Suprapubic skin (tissue), 4 donors: ENCODE measurements at places on chromosomes 2 and 18.

- no peaks in the 10 kb centered on the region for H3K27me3 ChIP-seq
- H3K4me1 ChIP-seq: peaks cover 4% of the 10 kb centered on the region
- no peaks in the 10 kb centered on the region for H3K36me3 ChIP-seq
- no peak overlapping the region for H3K4me3 ChIP-seq
- DNase-seq: no peak
- no peak overlapping the region for H3K27ac ChIP-seq
Observed at GRCh38 chr2:144707736-144708326, 187.9 kb upstream of the ZEB2 start.

DNA sequence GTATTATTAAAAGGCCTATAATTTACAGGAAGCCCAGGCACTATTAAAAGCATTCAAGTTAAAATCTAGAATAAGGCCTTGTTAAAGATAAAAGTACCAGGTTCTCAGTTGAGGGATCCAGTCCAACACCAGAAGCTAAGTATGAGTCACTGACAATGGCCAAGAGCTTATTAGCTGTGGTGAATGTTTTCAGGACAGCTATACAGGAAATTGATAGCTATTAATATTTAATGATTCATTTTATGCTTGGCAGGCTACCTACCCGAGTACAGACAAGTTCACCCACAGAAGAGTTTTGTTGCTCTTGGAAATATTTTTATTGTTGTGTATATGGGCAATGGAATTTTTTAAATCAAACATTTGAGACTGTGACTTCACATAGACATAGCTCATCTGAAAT, 729.6 kb upstream of the ZNF804A start:
- H3K27me3 ChIP-seq: no peaks in the 10 kb centered on the region
- no peak for DNase-seq
- H3K36me3 ChIP-seq: no peaks in the 10 kb centered on the region
- no peak overlapping the region for H3K27ac ChIP-seq
- H3K4me3 ChIP-seq: no peak overlapping the region
- H3K4me1 ChIP-seq: no peaks in the 10 kb centered on the region

GRCh38 chr18:59150236-59150635, 10.6 kb downstream of the SEC11C start:
- H3K4me1 ChIP-seq: no peaks in the 10 kb centered on the region
- H3K36me3 ChIP-seq: peaks cover 28% of the 10 kb centered on the region
- no peak for DNase-seq
- no peak overlapping the region for H3K27ac ChIP-seq
- no peaks in the 10 kb centered on the region for H3K27me3 ChIP-seq

DNA sequence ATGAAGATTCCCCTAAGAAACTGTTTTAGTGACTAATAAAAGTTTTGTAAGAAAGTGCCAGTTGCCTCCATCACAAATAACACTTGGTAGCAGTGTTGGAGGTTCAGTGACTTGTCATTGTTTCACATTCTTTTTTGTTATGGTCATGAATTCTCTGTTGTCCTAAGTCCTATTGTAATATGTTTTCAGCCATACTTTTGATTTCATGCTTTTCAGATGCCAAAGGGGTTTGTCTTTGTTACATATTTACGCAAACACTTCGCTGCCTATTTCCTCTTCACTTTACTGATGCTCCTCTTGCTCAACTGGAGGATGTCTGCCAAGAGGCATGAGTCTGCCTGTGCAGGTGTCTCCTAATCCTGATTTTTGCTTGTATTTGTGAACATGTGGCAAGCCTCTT, 66.6 kb downstream of the PHLPP1 start:
- no peaks in the 10 kb centered on the region for H3K36me3 ChIP-seq
- no peak overlapping the region for H3K4me3 ChIP-seq
- H3K4me1 ChIP-seq: peaks cover 39% of the 10 kb centered on the region
- H3K27ac ChIP-seq: peak overlapping the region; percentile 32
- peak; percentile 80 for DNase-seq
- H3K27me3 ChIP-seq: no peaks in the 10 kb centered on the region

DNA sequence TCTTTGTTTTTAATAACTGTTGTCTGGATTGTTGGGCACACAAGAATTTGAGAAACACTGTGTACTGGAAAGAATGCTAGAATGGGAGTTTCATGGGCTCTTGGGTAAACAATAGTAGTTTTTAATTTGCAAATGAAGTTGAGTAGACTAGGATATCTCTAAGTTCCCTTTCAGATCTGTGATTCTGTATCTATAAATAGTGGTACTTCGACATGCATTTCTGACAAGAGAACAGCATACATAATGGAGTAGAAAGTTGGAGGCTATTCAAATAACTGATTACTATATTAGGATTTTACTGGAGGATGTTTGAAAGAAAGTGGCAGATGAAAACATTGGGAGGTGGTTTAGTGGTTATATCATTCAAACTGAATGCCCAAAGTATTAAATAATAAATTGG, 29.5 kb downstream of the EPB41L5 start:
- no peaks in the 10 kb centered on the region for H3K27me3 ChIP-seq
- no peak for DNase-seq
- H3K4me1 ChIP-seq: no peaks in the 10 kb centered on the region
- H3K4me3 ChIP-seq: no peak overlapping the region
- peaks cover 9% of the 10 kb centered on the region for H3K36me3 ChIP-seq
- no peak overlapping the region for H3K27ac ChIP-seq

DNA sequence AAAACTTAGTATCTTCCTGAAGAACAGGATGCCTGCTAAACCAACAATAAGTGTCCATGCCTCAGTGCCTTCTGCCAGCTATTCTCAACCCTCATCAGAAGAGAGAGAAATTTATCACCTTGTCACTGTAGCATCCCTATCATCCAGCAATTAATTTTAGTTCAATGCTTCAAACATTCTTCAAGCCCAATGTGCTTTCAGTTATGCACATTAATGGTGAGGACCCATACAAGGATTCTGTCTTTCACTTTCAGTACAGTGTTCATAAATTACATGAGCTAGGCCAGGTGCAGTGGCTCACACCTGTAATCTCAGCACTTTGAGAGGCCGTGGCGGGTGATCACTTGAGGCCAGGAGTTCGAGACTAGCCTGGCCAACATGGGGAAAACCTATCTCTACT, 47.0 kb upstream of the MSH6 start:
- DNase-seq: no peak
- no peak overlapping the region for H3K27ac ChIP-seq
- no peaks in the 10 kb centered on the region for H3K4me1 ChIP-seq

GRCh38 chr2:99607861-99608491, 118.2 kb upstream of the REV1 start:
- no peak for DNase-seq
- no peaks in the 10 kb centered on the region for H3K36me3 ChIP-seq
- peaks cover 6% of the 10 kb centered on the region for H3K4me1 ChIP-seq
- H3K27me3 ChIP-seq: no peaks in the 10 kb centered on the region

DNA sequence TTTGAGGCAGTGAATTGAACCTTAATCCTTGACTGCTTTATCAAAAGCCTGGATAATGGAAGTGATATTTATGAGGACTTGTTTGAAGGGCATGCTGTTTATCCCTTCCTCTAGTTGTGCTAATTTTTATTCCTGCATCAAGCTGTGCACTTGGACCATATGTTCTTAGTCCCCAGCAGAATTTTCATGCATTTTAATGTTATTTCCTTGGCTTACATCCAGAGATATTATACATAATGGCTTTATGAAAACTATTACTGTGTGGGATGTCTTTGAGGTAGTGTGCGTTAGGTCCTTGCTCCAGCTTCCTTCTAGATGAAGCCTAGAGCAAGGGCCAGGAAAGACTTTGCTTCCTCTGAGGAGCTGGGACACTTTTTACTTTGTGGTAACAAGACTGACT, 378.4 kb downstream of the LPIN1 start:
- H3K4me1 ChIP-seq: no peaks in the 10 kb centered on the region
- no peak for DNase-seq
- no peak overlapping the region for H3K4me3 ChIP-seq
- no peaks in the 10 kb centered on the region for H3K36me3 ChIP-seq
- H3K27ac ChIP-seq: no peak overlapping the region

DNA sequence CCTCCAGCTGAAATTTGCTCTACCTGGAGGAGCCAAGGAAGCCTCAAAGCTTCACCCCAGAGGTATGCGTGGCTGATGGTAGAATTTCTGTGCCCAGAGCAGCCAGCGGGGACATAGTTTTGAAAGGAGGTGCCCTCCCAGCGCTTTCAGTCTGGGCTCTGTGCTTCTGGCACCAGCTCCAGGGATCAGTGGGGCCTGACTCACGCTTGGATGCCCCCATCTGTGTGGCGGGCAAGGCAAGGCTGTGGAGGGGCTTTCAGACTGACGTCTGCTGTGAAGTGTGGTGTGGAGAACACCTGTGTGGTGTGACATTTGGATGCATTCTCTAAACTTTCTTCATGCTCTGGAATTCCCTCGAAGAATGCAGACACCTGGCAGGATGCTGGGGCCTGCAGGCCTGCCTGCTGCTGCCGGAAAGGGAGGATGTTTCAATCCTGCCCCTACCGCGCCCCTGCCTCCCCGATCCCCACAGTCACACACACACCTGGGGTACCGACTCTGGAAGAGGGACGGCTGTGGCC, 84.1 kb downstream of the CTIF start:
- H3K4me3 ChIP-seq: no peak overlapping the region
- DNase-seq: no peak
- H3K27me3 ChIP-seq: no peaks in the 10 kb centered on the region
- peaks cover 4% of the 10 kb centered on the region for H3K36me3 ChIP-seq
- peak overlapping the region; percentile 34 for H3K27ac ChIP-seq
- H3K4me1 ChIP-seq: peaks cover 7% of the 10 kb centered on the region

DNA sequence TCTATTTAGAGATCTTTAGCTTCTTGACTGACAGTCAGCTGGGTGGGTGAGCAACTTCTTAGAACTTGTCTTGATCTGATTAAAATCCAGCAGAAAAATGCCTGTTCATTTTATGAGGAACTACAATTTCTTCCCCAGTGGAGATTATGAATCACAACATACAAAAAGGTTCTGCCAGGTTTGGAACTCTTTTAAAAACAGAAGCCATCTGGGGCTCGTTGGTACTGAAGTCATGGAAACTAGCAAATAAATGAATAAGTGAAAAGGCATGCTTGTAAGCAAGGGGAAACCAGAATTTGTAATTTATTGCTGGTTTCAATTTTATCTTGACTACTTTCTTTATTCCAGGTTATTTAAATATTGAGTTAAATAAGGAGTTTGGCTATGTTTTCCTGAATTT, 767.4 kb downstream of the MBD2 start:
- no peaks in the 10 kb centered on the region for H3K36me3 ChIP-seq
- H3K27me3 ChIP-seq: no peaks in the 10 kb centered on the region
- H3K4me1 ChIP-seq: peaks cover 2% of the 10 kb centered on the region
- no peak for DNase-seq
- H3K4me3 ChIP-seq: no peak overlapping the region

GRCh38 chr2:197647961-197648690, 27.3 kb downstream of the RFTN2 start:
- H3K27me3 ChIP-seq: no peaks in the 10 kb centered on the region
- H3K4me1 ChIP-seq: no peaks in the 10 kb centered on the region
- no peak overlapping the region for H3K4me3 ChIP-seq
- no peak for DNase-seq
- no peak overlapping the region for H3K27ac ChIP-seq

DNA sequence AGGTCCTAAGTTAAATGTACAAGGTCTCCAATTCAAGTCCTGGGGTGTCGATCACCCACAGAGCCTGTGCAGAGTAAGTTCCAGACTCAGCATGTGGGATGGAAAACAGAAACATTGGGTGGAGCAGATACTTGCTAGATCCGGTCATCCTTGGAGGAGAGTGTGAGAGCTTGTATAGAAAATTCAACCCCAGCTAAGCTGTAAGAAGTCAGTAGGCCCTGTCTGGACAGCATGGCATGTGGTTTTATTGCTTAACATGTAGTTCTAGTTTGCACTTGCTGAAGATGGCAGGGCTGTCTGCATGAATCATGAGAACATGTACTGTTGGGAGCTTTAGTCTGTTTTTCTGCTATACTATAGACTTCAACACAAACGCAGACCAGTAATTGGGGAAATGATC, 189.6 kb upstream of the RMP24 start:
- no peaks in the 10 kb centered on the region for H3K27me3 ChIP-seq
- no peaks in the 10 kb centered on the region for H3K36me3 ChIP-seq
- no peak for DNase-seq
- no peak overlapping the region for H3K4me3 ChIP-seq

DNA sequence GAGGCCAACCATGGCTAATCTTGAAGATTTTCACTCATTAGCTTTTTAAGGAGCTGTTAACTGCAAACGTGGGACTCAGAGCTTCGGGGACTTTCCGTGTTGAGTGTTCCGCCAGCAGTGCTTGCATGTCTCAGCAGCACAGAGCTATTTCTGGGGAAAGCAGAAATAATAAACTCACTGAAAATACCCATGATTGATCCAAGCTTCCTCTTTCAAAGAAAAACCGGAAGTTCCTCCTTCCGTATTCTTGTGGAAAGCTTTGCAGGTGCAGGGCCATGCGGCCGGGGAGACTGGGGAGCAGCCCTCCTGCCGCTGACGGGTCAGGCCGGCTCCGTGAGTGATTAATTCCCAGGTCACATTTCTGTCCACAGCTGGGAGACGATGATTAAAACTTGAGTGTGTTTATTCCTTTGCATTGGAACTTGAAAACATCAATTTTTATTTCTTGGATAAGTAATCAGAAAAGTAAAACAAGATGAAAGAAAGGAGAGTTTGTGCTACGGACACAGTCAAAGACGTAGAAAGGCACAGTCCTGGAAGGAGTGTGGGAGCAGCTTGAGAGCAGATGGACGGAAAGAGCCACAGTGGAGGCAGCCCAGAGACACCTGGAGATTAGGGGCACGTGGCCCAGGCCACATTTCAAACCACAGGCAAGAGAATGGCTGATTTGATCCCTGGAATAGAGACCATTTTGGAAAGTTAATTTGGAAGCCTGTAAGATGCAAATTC, 54.2 kb upstream of the CTDP1 start:
- H3K27ac ChIP-seq: no peak overlapping the region
- H3K27me3 ChIP-seq: no peaks in the 10 kb centered on the region
- no peak for DNase-seq
- H3K4me3 ChIP-seq: no peak overlapping the region

DNA sequence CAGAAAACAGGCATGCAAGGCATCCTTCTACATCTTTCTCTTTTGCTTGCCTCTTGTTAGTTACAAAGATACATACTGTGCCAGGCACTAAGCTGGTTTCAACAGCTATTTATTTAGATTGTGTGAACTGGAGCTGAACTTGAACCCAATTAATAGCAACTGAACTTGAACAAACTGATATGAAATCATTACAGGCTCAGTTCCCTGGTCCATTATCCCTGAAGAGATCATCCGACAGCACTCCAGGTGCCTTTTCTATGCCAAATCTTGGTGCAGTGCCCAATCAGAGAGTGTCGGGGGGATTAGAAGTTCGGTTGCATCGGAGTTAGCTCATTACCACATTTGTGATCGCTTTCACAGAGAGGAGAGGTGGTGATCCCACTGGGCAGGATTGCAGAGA, 477.6 kb downstream of the PARD3B start:
- no peaks in the 10 kb centered on the region for H3K27me3 ChIP-seq
- no peak for DNase-seq
- no peaks in the 10 kb centered on the region for H3K36me3 ChIP-seq
- peaks cover 14% of the 10 kb centered on the region for H3K4me1 ChIP-seq
- no peak overlapping the region for H3K27ac ChIP-seq

GRCh38 chr2:55493220-55493619, 26.3 kb upstream of the CFAP36 start:
- H3K4me3 ChIP-seq: no peak overlapping the region
- no peaks in the 10 kb centered on the region for H3K27me3 ChIP-seq
- H3K36me3 ChIP-seq: no peaks in the 10 kb centered on the region
- DNase-seq: no peak
- H3K27ac ChIP-seq: no peak overlapping the region
- no peaks in the 10 kb centered on the region for H3K4me1 ChIP-seq

GRCh38 chr2:206408323-206409320, 34.7 kb upstream of the ADAM23 start:
- no peaks in the 10 kb centered on the region for H3K4me1 ChIP-seq
- H3K27me3 ChIP-seq: no peaks in the 10 kb centered on the region
- no peak overlapping the region for H3K4me3 ChIP-seq

GRCh38 chr2:69804416-69804815, 25.0 kb upstream of the GMCL1 start:
- no peak overlapping the region for H3K27ac ChIP-seq
- H3K36me3 ChIP-seq: peaks cover 52% of the 10 kb centered on the region
- DNase-seq: no peak
- no peaks in the 10 kb centered on the region for H3K27me3 ChIP-seq
- no peak overlapping the region for H3K4me3 ChIP-seq
- peaks cover 1% of the 10 kb centered on the region for H3K4me1 ChIP-seq
